ENCODE measurements at places on chromosomes 13 and 19.
A peak's percentile ranks its signal among the peaks of the same experiment; 100 is the strongest.

DNA sequence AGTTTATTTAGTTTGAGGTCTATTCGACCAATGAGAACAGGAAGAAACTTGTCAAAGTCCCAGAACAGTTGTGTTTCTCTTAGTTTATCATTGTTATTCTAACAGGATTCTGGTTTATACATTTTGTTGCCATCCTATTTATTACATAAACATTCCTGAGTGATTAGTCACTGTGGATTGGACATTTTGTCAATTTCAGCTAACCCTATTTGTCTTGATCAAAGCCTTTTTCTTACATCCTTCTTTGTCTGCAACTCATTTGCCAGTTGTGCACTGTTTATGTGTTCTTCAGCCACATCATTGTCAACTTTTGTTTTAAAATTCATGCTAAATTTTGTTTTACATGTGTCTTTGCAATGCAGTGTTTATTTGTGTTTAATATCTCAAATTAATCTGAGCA, 886.0 kb upstream of the SLC10A2 start:
- H3K36me3 ChIP-seq, result no peaks in the 10 kb centered on the region
- H3K27me3 ChIP-seq, result no peaks in the 10 kb centered on the region
- H3K4me1 ChIP-seq, result no peaks in the 10 kb centered on the region
- H3K4me3 ChIP-seq, result no peak overlapping the region
- no peak overlapping the region for H3K27ac ChIP-seq
- no peak for DNase-seq

- no peak overlapping the region for H3K27ac ChIP-seq
- no peaks in the 10 kb centered on the region for H3K4me1 ChIP-seq
- H3K27me3 ChIP-seq, result no peaks in the 10 kb centered on the region
- no peaks in the 10 kb centered on the region for H3K36me3 ChIP-seq
- no peak overlapping the region for H3K4me3 ChIP-seq
- no peak for DNase-seq
These were observed 567.7 kb downstream of the GPC6 start for GRCh38 chr13:93794197-93794885.

DNA sequence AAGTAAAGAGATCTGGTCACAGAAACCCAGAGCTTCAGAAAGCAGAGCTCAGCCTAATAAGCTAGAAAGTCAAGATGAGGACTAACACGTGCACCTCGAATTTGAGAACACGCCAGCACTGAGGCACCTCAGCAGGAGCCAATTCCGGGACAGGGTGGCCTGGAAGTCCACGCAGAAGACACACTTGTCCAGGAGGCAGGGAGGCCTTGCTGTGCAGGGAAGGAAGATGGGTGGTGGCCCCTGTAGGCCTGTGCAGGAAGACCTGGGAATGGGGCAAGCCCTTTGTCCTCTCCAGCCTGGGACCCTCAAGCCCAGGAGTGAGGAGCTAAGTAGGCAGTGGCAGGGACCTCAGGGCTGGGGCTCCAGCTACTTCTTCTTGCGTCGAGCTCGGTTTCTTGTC, 16.3 kb upstream of the VSTM2B start:
- DNase-seq, result no peak
- no peaks in the 10 kb centered on the region for H3K36me3 ChIP-seq
- no peaks in the 10 kb centered on the region for H3K4me1 ChIP-seq
- H3K4me3 ChIP-seq, result no peak overlapping the region
- H3K27me3 ChIP-seq, result no peaks in the 10 kb centered on the region
- no peak overlapping the region for H3K27ac ChIP-seq

- H3K27ac ChIP-seq, result no peak overlapping the region
- H3K36me3 ChIP-seq, result no peaks in the 10 kb centered on the region
- no peaks in the 10 kb centered on the region for H3K4me1 ChIP-seq
- no peaks in the 10 kb centered on the region for H3K27me3 ChIP-seq
These were observed 915.1 kb downstream of the SLITRK5 start for GRCh38 chr13:88586263-88586662.

- DNase-seq, result no peak
- no peaks in the 10 kb centered on the region for H3K36me3 ChIP-seq
- peaks cover 6% of the 10 kb centered on the region for H3K4me1 ChIP-seq
These were observed 125.5 kb downstream of the ENOX1 start for GRCh38 chr13:43661161-43661830.

GRCh38 chr19:39389631-39390414, 1.1 kb downstream of the PAF1 start:
- H3K27me3 ChIP-seq, result no peaks in the 10 kb centered on the region
- H3K4me1 ChIP-seq, result peaks cover 26% of the 10 kb centered on the region
- H3K4me3 ChIP-seq, result peak overlapping the region; percentile 82
- H3K27ac ChIP-seq, result peak overlapping the region; percentile 99
- DNase-seq, result no peak

DNA sequence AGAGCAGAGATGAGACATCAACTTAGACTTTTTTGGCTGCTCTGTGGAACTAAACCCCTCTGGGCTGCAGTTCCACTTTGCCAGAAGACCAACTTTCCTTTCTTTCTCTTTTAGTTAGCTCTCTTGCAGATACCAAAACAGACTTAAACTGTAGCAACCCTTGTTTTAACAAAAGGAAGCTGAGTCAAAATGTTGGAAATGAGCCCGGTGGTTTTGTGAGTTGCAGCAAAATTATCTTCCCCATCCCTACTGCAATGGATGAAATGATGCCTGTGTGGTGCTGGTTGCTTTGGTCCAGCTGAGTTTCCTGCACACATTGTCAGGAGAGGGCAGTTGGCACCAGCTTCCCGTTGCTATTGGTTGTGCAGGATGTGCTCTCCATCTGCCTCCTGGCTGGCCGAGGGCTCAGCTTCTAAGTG, 115.3 kb downstream of the LRCH1 start:
- no peaks in the 10 kb centered on the region for H3K36me3 ChIP-seq
- H3K27me3 ChIP-seq, result no peaks in the 10 kb centered on the region
- H3K4me1 ChIP-seq, result peaks cover 39% of the 10 kb centered on the region

DNA sequence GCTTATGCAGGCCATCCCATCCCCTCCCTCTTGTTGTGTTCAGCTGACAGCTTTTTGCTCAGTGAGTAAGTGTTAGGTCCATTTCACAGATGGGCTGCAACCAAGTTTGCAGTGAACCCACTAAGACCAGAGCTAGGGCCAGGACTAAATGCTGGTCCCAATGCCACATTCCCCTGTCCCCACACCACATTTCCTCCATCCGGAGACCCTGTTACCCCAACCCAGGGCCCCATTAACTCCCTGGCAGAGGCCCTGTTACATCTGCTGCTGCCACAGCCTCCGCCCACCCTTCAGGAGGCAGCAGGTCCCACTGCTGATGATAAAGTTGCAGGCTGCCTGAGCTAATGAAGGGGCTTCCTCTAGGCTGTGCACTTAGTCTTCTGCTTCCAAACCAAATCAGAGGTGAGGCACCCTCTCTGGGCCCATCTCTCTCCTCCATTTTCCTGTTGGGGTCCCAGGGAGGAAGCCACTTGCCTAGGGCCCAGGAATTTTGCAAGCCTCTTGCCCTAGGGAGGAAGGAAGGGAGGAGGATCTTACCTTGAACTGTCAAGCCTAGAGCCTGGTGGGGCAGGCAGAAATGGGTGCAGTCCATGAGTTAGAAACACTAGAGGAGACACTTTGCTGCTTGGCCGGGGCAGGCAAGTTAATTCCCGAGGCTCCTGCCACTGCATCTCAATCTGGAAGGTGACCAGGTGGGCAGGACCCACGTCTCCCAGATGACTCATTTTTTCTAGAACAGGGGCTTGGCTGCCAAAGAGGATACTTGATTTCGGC, 3.4 kb upstream of the USF2 start:
- no peak overlapping the region for H3K27ac ChIP-seq
- H3K4me1 ChIP-seq, result peaks cover 24% of the 10 kb centered on the region
- peaks cover 11% of the 10 kb centered on the region for H3K36me3 ChIP-seq
- no peak for DNase-seq

- no peak overlapping the region for H3K27ac ChIP-seq
- no peaks in the 10 kb centered on the region for H3K4me1 ChIP-seq
- DNase-seq, result no peak
- no peak overlapping the region for H3K4me3 ChIP-seq
- H3K27me3 ChIP-seq, result no peaks in the 10 kb centered on the region
- H3K36me3 ChIP-seq, result no peaks in the 10 kb centered on the region
These were observed 1150.1 kb upstream of the PRR20A start for GRCh38 chr13:55990631-55991030.

GRCh38 chr19:28915737-28916460, 297.1 kb downstream of the UQCRFS1 start:
- H3K27me3 ChIP-seq, result no peaks in the 10 kb centered on the region
- no peaks in the 10 kb centered on the region for H3K4me1 ChIP-seq
- no peak overlapping the region for H3K27ac ChIP-seq
- H3K4me3 ChIP-seq, result no peak overlapping the region
- DNase-seq, result no peak
- no peaks in the 10 kb centered on the region for H3K36me3 ChIP-seq

DNA sequence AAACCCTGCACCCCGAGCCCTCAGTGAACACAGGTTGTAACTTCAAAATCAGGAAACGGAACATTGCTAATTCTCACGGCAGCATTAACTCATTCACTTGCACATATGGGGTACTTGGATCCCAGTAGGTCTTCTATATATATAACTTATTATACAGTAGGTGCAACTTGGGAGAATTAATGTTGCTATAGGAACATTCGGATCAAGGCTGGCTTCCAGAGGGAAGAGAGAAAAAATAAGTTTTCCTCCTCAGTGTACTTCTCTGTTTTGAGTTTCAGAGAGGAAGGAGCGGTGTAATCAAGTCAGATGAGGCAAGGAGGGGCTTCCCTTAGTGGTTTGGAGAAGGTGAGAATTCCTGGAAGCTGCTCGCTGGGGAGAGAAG, 90.9 kb upstream of the ZNF507 start:
- H3K4me3 ChIP-seq, result no peak overlapping the region
- H3K27ac ChIP-seq, result no peak overlapping the region
- H3K4me1 ChIP-seq, result no peaks in the 10 kb centered on the region
- no peaks in the 10 kb centered on the region for H3K27me3 ChIP-seq
- DNase-seq, result no peak

DNA sequence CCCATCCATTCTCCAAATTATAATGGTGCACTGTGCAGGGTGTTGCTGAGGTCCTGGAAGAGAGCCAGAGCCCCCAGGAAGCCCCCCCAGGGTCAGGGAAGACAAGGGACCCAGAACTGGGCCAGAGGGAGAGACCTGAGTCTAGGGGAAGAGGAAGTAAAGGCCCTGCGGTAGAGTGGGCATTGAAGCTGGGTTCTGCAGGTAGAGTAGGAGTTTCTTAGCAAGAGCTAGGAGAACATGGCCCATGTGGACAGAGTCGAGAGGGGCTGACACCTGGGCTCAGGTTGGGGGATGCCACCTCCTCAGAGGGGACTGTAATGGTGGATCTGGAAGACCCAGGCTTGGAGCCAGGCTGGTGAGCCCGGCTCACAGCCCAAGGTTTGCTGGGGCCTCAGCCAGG, 17.0 kb upstream of the ONECUT3 start:
- no peak for DNase-seq
- H3K27me3 ChIP-seq, result no peaks in the 10 kb centered on the region
- H3K4me1 ChIP-seq, result no peaks in the 10 kb centered on the region
- H3K4me3 ChIP-seq, result no peak overlapping the region

DNA sequence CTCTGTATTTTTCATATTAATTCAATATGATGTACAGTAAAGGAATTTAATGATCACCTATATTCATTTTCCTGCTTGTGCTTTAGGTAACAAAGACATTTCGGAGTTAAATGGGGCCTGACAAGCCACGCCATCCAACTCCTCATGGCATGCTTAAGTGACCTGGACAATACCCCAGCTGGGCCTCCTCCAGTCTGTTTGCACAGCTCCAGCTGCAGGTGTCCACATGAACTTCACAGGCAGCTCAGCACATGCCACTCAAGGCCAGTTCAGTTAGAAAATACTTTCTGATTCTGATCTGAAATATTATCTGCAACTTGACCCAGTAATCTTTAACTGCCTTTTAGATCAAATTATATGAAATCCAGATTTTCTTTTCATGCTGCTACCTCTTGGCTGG, 89.6 kb upstream of the SLC15A1 start:
- no peak overlapping the region for H3K4me3 ChIP-seq
- peaks cover 27% of the 10 kb centered on the region for H3K36me3 ChIP-seq
- H3K4me1 ChIP-seq, result no peaks in the 10 kb centered on the region

DNA sequence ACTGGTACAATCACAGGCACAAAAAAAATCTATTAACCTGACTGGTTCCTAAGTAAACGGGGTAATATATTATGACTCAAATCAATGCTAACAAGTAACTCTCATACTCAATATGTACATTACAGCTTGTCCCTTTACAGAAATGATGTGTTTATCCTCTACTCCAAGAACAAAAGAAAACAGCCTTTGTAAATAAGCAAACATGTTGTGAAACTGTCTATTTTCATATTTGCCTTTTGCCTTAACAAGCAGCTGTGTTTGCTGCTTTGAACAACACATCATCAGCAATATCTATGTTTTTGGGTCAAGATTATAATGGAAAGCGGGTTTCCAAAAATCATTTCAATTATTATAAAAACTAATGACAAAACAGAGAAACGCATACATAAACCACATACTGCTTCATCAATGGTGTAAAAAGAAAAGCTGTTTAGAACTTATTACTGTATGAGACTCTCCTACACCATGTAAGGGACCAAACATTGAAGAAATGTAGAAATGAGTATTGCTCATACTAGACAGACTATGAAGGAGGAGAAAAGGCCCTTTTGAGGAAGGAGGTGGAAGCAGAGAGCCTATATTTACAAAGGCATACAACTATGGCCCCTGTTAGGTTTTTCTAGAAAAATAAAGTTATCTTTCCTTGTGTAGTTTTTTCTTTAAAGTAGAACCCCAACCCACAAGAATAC, 14.8 kb downstream of the TBC1D4 start:
- no peak overlapping the region for H3K4me3 ChIP-seq
- H3K4me1 ChIP-seq, result no peaks in the 10 kb centered on the region
- H3K36me3 ChIP-seq, result no peaks in the 10 kb centered on the region
- no peaks in the 10 kb centered on the region for H3K27me3 ChIP-seq
- H3K27ac ChIP-seq, result no peak overlapping the region

DNA sequence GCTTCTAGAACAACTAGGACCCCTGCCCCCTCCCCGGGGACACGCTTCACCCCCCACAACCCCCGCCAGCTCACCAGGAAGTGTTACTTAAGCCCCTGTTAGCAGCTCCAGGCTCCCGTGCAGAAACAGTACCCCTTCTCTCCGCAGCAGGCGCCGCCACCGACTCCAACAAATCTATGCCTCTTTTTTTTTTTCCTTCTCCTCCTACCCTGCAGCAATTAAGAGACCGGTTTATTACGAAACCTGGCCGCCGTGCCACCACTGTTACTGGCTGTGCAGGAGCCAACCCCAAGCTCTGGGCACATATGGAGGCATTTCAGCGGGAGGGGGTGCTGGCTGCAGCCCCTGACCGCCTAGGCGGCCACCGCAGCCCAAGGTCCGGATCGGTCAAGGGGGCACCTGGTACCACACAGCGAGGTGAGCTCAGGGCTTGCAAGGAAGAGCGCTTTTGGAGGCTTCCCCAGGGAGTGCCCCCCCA, 2.4 kb downstream of the GADD45B start:
- H3K4me1 ChIP-seq, result peaks cover 25% of the 10 kb centered on the region
- peak overlapping the region; percentile 76 for H3K27ac ChIP-seq

- H3K36me3 ChIP-seq, result no peaks in the 10 kb centered on the region
- no peaks in the 10 kb centered on the region for H3K27me3 ChIP-seq
- no peaks in the 10 kb centered on the region for H3K4me1 ChIP-seq
- DNase-seq, result no peak
- H3K4me3 ChIP-seq, result no peak overlapping the region
These were observed 1388.0 kb downstream of the EFNB2 start for GRCh38 chr13:105147461-105147860.

- no peaks in the 10 kb centered on the region for H3K36me3 ChIP-seq
- DNase-seq, result no peak
- H3K4me1 ChIP-seq, result no peaks in the 10 kb centered on the region
- no peaks in the 10 kb centered on the region for H3K27me3 ChIP-seq
These were observed 179.8 kb downstream of the RBM26 start for GRCh38 chr13:79226250-79226649.

Measured in CD4-positive, alpha-beta memory T cell (primary cell).